ENCODE measurements at places on chromosomes 2 and 18.

GRCh38 chr2:142290931-142291330 is 160.1 kb upstream of the LRP1B start:
- DNase-seq: no peak

DNA sequence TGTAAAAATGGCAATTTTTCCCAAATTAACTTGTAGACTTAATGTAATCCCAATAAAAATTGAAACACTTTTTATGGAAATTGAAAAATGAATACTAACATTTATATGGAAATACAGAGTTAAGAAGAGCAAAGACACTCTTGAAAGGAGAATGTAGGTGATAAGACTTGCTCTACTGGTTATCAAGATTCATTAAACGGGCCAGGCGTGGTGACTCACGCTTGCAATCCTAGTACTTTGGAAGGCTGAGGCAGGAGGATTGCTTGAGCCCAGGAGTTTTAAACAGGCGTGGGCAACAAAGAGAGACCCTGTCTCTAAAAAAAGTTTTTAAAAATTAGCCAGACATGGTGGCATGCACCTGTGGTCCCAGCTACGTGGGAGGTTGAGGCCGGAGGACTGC is 29.5 kb upstream of the ZNF396 start:
- DNase-seq: no peak

- DNase-seq: no peak
Observed at GRCh38 chr18:51135795-51136194, 61.7 kb downstream of the MEX3C start.

- DNase-seq: no peak
Observed at GRCh38 chr2:129891341-129892320, 87.8 kb upstream of the RAB6C start.

- DNase-seq: no peak
Observed at GRCh38 chr2:70519453-70519852, 34.2 kb downstream of the TGFA start.

- DNase-seq: no peak
Observed at GRCh38 chr2:38360177-38360576, 16.9 kb downstream of the ATL2 start.

DNA sequence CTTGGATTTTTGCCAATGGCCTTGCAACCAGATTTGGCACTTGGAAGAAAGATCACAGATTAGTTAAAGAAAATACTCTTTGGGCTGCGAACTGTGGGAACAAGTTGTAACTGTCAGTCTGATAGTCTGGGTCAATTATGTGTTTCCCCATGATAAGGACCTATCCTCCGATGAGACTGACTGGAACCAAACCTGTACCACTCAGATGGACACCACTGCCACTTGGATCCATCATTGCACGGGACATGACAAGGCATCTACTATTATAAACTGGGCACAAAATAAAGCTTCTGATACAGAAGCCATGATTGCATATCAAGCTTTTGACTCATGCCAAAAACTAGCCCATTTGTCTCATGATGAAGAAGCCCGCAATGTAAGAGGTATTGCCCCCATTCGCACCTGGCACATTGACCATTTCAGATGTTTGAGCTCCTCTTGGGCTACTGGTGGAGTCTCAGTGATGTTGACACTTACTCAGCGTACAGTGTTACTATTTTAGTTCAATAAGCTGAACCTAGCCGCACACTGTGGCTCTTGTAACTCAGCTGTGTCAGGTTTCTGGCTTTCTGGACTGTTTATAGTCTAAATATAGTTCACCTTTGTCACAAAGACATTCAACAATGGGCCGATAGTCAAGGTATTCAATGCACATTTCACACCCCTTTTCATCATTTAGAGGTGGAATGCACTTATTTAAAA is 179.8 kb upstream of the RBBP8 start:
- no peak for DNase-seq

DNA sequence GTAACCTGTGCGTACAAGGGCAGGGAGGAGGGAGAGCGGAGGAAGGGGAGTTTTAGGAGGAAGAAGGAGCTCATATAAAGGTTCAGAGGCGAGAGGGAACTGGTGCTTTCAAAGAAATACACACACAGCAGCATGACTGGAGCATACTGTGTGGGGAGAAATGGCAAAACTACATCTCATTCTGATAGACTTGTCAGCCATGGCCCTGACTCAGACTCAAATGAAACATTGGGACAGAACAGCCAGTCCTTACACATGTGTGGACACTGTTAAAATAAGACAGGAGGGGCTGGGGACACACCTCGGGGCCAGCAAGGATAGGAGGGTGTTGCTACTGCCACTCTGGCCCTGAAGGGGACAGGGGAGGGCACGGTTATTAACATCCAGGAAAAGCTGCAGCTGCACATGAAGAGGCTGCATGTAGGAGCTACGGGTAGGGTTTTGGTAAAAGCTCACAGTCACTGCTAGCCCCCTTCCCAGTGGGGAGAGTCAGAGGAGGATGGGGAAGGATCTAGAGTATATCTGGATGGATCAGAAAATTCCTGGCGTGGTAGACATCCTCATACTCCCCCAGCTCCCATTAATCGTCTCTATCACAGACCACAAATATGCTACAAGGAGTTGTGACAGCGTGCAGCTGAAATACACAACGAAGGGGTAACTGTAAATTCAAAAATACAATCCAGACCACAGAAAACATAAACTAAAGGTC is 110.5 kb downstream of the GATA6 start:
- no peak for DNase-seq

DNA sequence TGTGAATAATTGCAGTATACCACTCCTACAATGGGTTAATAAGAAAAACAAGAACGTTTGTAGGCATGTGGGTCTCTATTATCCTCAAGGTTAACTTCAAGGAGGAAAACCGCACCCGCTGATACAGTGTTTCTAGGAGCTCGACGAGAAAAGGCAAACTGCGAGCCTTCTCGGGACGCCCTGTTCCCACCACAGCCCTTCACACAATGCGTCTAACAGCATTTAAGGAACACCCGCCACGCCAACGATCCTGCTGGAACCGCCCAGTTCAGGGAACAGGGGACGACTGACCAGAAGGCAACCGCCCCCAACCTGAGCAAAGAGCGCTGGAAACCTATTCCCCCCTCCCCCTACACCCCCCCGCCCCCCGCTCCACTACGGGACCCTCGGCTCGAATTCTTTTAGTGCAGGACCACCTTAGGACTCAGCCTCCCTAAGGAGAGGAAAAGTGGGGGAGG is 710 bp upstream of the TMSB10 start:
- DNase-seq: no peak

GRCh38 chr2:241728627-241729026 is 5.8 kb upstream of the D2HGDH start:
- no peak for DNase-seq

DNA sequence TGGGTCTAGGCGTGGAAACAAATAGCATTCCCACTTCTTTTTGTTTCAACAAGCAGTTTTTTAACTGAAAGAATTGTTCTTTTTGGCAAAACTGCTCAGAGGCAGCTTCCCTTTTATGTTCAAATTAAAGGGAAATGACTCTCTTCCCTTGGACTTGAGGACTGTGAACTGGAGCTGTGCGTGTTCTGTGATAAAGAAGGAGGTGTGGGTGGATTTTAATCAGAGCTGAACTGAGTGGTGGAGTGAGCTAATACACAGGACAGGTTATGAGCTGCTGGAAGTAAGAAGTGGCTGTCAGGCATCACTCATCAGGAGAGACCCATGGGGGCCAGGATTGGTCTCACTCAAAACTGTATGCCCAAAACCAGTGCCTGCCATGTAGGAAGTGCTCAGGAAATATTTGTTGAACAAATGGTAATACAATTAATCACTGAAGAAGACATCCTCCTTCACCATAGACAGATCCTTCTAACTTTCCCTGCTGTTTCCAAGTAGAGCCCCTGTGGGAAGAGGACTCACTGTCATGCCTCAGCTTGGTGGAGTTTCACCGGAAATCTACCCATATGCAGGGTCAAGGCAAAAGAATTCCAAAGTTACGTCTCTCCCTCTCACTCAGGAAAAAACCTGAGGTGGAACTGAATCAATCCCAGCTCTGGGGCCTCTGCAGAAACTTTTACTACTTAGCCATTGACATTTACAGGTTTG is 55.9 kb downstream of the FEZ2 start:
- no peak for DNase-seq

GRCh38 chr2:10161206-10161931 is 38.8 kb downstream of the RRM2 start:
- DNase-seq: no peak

DNA sequence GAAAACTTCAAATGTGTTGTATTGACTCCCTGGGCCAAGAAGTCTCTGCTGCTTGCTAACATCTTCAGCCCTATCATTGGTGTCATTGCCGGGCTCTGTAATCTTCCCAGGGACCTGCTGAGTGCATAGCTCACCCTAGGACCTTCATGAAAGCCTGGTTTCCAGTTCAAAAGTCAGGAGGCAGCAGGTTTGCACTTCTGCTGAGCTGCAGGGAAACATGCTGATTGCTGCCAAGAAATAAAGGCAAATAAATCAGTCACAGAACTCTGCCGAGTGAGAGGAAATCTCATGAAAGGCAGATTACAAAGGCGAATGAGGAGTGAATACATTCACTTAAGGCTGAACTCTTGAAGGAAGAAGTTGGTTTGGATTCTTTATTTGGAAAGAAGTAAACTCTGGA is 1947.6 kb upstream of the CELF4 start:
- DNase-seq: no peak

DNA sequence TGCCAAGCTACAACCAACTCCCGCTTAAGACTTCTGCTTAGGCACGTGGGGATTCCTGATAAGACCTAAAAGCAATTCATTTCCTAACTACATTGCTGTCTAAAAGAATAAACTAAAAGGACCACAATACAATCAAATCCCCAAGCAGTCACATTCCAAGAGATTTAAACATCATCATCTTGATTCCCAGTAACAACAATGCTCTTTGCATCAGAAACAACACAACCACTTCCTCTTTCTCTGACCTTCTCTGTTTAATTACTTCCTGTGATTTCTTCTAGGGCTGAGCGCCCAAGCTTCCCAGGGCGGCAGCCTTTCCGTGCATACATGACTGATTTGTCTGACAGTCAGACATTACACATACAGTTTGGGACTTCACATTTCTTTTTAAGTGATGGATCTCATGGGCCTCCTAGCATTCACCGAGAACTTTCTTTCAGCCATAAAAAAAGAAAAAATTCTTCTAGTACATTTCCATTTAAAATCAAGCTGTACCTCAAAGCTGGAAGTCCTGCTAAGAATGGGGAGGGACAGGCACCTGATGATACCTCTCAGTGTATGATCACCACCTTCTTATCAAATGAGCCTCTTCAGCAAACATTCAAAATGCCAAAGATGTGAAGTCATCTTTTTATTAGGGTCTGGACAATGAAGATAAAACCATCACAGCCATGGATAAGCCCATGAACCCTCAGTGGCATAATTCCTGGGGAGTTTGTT is 11.5 kb downstream of the SPRED2 start:
- DNase-seq: no peak

DNA sequence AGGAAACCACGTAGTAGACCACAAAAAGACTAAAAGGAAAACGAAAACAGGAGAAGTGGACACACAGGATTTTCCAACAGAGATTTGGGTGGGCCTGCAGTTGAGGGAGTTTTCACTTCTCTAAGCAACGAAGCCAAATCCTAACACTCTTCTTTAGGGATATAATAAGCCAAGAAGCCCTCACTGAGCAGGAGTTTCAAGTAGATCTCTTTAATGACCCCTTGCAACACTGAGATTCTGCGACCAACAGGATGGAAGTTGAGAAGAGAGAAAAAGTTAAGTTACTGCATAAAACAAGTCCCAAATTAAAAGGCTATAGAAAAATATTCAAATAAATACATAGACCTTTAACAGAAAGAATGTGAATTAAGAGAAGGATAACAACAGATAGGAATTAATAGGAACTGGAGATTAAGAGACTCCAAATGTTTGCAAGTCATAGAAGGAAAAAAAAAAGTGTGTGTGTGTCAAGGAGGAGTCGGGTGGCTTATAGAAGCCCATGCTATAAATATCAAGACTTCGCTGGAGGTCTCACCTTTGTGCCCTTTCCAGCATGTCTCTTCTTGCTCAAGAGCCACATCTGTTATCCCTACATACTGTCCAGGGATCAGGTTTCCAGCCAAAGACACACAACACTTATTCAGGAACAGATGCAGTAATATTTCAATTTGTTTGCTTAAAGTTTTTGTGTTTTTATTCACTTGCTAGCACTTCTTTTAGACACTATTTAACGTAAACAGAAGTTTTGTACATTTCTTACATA is 69.4 kb upstream of the ARHGAP28 start:
- no peak for DNase-seq

DNA sequence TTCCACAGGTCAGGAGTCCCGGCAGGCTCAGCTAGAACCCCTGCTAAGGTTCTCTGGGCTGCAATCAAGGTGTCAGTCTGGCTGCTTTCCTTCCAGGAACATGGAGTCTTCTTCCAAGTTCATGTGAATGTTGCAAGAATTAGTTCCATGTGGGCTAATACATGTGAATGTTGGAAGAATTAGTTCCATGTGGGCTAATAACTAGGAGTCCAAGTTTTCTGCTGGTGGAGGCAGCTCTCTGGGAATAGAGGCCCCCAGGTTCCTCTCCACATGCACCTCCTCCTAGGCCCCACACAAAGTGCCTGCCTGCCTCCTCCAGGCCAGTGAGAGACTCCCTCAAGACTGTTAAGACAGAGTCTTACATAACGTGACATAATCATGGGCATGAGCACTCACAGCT is 140.8 kb upstream of the SLC35G4 start:
- no peak for DNase-seq

DNA sequence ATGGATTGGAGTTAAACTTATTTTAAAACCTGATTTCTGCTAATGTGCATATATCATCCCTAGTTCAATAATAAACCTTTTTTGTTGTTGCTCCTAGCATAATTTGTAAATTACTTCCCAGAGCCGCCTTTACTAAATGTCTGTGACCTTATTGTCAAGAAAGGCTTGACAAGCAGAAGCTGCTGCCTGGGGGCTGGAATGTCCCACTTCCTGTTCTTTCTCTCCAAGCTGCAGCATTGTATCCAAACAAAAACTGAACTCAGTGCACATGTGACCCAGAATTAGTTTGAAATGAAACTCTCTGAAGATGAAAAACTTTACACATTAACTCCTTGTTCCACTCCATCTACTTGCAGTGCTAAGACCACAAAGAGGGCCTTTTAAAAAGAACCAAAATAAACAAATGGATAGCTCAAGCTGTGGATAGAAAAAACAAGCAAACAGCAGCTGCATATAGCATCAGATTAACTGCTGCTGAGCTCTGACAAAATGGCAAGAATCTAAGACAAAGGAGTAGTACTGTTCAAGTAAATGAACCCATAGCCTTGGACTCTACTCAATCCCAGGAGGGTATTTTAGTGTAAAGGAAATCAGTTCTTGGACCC is 99.8 kb upstream of the NEUROD1 start:
- no peak for DNase-seq

DNA sequence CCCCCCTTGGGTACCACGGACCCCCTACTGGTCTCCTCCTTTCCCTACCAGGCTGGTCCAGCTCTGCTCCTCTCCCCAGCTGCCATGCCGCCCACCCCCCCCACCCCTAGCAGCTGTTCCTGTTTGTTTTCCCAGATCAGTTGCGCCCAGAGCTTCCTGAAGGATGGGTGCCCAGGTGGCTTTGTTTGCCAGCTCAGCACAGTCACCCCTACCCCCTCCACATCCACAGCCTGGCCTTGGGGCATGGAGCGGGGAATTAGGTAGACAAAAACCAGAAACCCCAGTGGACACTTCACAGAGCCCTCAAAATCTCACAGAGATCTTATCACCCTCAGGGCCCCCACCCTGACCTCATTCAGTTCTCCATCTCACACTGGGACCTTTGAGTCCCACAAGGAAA is 3.7 kb upstream of the CRYBA2 start:
- no peak for DNase-seq

- DNase-seq: no peak
Observed at GRCh38 chr2:96906729-96907114, 36.8 kb upstream of the SEMA4C start.

All from stimulated activated CD8-positive, alpha-beta memory T cell treated with anti-CD3 and anti-CD28 coated beads, Interleukin-7, amount 100 ng/mL, for 1 hour (primary cell).